Uterus (tissue), 4 donors: ENCODE measurements at places on chromosomes 1 and 21. TPM values are rescaled to one million over a fixed set of nuclear protein-coding genes. Genes with fewer than 3 reads are reported as not detected.
A peak's percentile ranks its signal among the peaks of the same experiment; 100 is the strongest.

IRF6 gene
- total RNA-seq, result 28.3 TPM

APOBEC4 gene
- total RNA-seq, result 0.40 TPM

ZBTB8B gene
- not detected for total RNA-seq

EXOSC10 gene
- total RNA-seq, result 32.4 TPM

MSTO1 gene
- 60.6 TPM for total RNA-seq

NEK7 gene
- total RNA-seq, result 145 TPM

FAM151A gene
- not detected for total RNA-seq

CNKSR1 gene
- 0.29 TPM for total RNA-seq

DNA sequence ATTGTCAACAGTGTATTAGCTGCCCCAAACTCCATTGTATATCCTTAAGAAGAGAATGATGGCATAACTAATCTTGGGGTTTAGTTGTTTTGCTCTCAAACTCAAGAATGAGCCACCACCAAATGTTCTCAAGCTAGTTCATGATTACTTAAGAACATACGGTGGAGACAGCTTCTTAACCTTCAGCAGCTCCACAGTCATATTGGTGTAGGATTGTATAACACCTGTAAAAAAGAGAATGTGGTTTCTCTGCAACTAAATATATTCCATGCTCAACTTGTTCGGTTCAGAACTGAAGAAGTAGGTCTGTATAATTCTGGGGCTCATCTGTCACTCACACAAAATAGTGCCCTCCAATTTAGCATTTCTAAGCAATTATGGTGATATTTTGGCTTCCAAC lies 177.9 kb upstream of the DUSP10 start:
- H3K4me1 ChIP-seq, result no peaks in the 10 kb centered on the region
- H3K4me3 ChIP-seq, result no peak overlapping the region
- H3K27ac ChIP-seq, result no peak overlapping the region
- no peaks in the 10 kb centered on the region for H3K27me3 ChIP-seq
- H3K36me3 ChIP-seq, result no peaks in the 10 kb centered on the region
- no peak for DNase-seq

- DNase-seq, result no peak
- H3K27ac ChIP-seq, result no peak overlapping the region
- no peaks in the 10 kb centered on the region for H3K36me3 ChIP-seq
Measured at GRCh38 chr1:5223206-5223605, 568.8 kb downstream of the AJAP1 start.

- no peak overlapping the region for H3K27ac ChIP-seq
- no peaks in the 10 kb centered on the region for H3K36me3 ChIP-seq
- H3K4me1 ChIP-seq, result no peaks in the 10 kb centered on the region
- no peak overlapping the region for H3K4me3 ChIP-seq
- no peak for DNase-seq
Measured at GRCh38 chr21:26776310-26777021, 68.7 kb downstream of the ADAMTS1 start.

DNA sequence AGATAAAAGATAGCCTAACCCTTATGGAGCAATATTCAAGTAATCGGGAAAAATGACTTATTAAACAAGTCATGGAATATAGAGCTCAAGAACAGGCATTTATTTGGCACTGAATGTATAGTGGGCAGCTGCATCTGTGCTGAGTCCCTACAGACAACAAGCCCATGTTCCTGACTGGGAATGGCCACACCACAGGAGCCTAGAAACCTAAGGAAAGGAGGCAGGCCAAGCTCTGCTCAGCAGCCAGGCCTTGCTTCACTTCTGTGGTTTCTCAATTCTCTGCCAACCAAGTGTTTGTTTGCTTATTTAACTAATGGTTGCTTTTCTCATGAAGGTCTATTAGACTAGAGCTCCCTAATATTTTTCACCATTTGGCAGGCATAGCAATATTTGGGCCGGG lies 21.5 kb downstream of the AK2 start:
- no peaks in the 10 kb centered on the region for H3K27me3 ChIP-seq
- H3K4me3 ChIP-seq, result no peak overlapping the region
- H3K27ac ChIP-seq, result no peak overlapping the region
- no peak for DNase-seq
- no peaks in the 10 kb centered on the region for H3K36me3 ChIP-seq

DNA sequence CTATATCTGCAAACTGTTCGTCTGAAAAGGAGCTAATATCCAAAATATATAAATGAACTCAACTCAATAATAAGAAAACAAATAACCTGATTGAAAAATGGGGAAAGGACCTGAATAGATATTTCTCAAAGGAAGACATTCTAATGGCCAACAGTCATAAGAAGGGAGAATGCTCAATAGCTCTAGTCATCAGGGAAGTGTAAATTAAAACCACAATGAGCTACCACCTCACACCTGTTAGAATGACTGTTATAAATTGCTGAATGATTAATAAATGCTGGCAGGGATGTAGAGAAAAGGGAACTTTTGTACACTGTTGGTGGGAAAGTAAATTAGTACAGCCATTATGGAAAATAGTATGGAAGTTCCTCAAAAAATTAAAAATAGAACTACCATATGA lies 21.2 kb upstream of the C1orf115 start:
- DNase-seq, result no peak
- H3K4me1 ChIP-seq, result no peaks in the 10 kb centered on the region
- H3K36me3 ChIP-seq, result no peaks in the 10 kb centered on the region
- no peak overlapping the region for H3K4me3 ChIP-seq
- H3K27ac ChIP-seq, result no peak overlapping the region

DNA sequence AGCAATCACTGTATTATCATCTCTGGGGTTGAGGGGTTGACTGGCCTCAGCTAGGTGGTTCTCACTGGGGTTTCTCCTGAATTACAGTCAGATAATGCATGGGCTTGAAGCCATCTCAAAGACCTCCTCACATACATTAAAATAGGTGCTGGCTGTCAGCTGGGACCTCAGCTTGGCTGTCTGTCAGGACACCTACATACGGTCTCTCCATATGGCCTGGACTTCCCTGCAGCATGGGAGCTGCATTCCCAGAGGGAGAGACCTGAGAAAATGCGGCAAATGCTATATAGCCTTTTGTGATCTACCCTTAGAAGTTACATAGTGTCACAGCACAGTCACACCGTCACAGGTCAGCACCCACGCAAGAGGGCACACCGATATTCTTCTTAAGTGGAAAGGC lies 93.6 kb downstream of the TSEN15 start:
- DNase-seq, result no peak
- no peaks in the 10 kb centered on the region for H3K36me3 ChIP-seq
- no peak overlapping the region for H3K27ac ChIP-seq
- H3K27me3 ChIP-seq, result no peaks in the 10 kb centered on the region
- H3K4me3 ChIP-seq, result no peak overlapping the region

- H3K27ac ChIP-seq, result no peak overlapping the region
- DNase-seq, result peak; percentile 37
- H3K4me1 ChIP-seq, result no peaks in the 10 kb centered on the region
- H3K27me3 ChIP-seq, result no peaks in the 10 kb centered on the region
- no peak overlapping the region for H3K4me3 ChIP-seq
Measured at GRCh38 chr1:22039594-22040285, 12.8 kb upstream of the CDC42 start.

- no peak for DNase-seq
- no peaks in the 10 kb centered on the region for H3K4me1 ChIP-seq
- no peaks in the 10 kb centered on the region for H3K27me3 ChIP-seq
- H3K27ac ChIP-seq, result no peak overlapping the region
Measured at GRCh38 chr1:18513995-18514394, 33.3 kb downstream of the KLHDC7A start.

DNA sequence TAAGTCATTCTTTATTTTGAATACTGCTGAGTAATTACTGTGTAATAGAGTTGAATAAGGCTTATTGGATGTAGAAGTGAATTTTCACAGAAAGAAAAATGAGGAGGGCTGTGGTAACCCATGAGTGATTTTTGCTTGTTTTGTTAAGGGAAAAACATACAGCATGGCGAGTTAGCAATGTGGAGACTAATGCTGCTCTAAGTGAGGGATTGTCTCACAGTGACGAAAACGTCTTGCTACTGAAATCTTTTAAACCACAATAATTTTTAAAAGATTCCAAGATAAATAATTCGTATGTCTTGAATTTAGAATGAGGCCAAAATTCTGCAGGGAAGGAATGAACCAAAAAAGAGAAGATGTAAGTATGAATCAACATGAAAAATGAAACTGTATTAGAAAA lies 16.2 kb upstream of the PLA2G4A start:
- no peaks in the 10 kb centered on the region for H3K27me3 ChIP-seq
- no peaks in the 10 kb centered on the region for H3K36me3 ChIP-seq
- DNase-seq, result no peak
- H3K4me3 ChIP-seq, result no peak overlapping the region

DNA sequence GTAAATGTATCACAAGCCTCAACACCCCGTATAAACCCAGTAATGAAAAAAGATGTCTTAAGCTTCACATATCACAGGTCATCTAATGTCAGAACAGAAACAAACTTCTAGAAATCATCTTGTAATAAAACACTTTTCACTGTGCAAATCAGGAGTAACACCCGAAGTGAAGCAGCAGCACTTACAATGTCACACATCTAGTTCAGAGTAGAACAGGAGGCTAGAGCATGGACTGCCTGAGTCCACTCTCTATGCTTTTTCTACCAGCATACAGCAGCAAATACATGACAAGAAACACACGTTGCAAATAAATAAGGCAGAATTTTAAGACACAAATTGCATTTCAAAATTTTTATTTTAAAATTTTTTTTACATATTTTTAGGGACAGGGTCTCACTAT lies 57.2 kb downstream of the AKT3 start:
- no peak for DNase-seq
- H3K27me3 ChIP-seq, result no peaks in the 10 kb centered on the region
- H3K4me3 ChIP-seq, result no peak overlapping the region

DNA sequence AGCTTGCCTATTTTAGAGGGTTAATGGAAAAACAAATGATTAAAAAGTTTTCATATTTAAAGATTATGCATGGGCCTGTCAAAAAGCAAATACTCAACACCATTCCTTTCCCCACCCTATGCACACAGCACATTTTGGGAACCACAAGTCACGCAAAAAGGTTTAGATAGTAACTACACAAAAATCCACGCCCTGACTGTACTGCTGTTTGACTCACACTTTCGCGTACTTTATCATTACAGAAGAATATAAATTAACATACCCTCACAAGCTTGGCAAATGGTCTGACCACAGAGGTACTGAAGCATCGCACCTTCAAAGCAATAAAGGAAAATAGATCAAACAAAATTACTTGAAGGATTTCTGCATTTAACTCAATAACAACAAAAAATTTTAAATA lies 1.4 kb downstream of the ATP5PO start:
- H3K36me3 ChIP-seq, result no peaks in the 10 kb centered on the region
- no peaks in the 10 kb centered on the region for H3K27me3 ChIP-seq
- H3K4me1 ChIP-seq, result no peaks in the 10 kb centered on the region
- no peak overlapping the region for H3K27ac ChIP-seq
- no peak for DNase-seq
- H3K4me3 ChIP-seq, result no peak overlapping the region

DNA sequence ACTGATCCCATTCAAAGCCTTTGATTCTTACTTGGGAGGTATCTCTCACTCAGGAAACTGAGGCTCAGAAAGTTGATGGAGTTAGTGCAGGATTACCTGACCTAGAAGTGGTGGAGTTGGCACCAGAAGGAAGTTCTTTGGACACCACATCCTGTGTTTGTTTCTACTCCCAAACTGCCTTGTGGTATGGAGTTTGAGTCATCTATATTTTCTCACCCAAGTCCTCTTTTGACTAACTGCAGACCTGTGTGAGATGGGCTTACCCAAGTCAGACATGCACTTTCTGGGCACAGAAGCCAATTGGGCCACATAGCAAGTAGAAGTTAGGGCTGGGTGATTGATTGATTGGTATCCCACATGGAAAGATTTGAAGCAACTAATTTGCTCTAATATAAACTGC lies 36.1 kb downstream of the FGGY start:
- no peaks in the 10 kb centered on the region for H3K4me1 ChIP-seq
- H3K4me3 ChIP-seq, result no peak overlapping the region
- no peaks in the 10 kb centered on the region for H3K27me3 ChIP-seq
- no peak overlapping the region for H3K27ac ChIP-seq
- no peaks in the 10 kb centered on the region for H3K36me3 ChIP-seq

DNA sequence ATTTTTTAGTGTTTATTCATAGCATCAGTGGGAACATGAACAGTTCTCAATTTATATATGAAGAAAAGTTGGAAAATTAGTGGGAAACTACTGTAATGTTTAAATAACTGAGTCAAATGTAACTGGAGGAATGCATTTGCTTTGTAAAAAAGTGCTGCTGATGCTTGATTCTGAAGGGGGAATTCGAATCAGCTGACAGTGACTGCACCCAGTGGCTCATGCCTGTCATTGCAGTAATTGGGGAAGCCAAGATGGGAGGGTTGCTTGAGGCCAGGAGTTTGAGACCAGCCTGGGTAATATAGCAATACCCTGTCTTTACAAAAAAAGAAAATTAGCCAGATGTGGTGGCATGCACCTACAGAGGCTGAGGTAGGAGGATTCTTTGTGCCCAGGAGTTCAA lies 398.4 kb downstream of the ZP4 start:
- no peak overlapping the region for H3K27ac ChIP-seq
- no peaks in the 10 kb centered on the region for H3K27me3 ChIP-seq
- no peaks in the 10 kb centered on the region for H3K36me3 ChIP-seq
- no peak for DNase-seq
- no peak overlapping the region for H3K4me3 ChIP-seq
- no peaks in the 10 kb centered on the region for H3K4me1 ChIP-seq

DNA sequence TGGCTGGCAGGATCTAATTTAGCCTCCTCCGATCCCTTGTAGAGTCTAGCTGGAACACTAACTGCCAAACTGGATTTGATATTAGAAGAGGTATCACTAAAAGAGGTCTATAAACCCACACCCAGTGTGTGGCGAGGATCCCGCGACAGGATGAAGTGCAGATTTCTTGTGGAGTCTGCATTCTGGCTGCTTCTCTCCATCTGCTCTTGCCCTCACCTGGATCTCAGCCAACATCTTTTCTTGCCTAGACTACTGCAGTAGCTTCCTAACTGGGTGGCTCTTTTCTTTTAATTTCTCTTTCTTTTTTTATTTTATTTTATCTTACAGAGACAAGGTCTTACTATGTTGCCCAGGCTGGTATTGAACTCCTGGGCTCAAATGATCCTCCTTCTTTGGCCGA lies 48.9 kb upstream of the CAPZB start:
- H3K36me3 ChIP-seq, result no peaks in the 10 kb centered on the region
- no peaks in the 10 kb centered on the region for H3K4me1 ChIP-seq
- DNase-seq, result no peak
- H3K27ac ChIP-seq, result no peak overlapping the region

DNA sequence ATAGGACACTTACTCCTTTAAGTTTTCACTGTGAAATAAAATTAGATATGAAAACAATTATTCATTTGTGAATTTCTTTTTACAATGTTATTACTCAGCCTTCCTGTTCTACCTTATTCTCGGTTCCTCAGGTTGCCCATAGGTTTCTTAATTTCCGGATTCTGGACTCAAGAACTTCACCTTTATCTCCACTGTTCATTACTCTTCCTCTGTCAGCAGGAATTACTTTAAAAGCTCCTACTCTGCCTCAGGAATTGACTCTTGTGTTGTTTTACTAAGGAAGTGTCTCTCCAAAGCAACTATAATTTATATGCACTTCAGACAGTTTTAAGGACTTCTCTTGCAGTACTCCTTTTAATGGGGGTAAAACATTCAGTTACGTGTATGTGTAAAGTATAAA lies 123.8 kb downstream of the OSBPL9 start:
- no peaks in the 10 kb centered on the region for H3K36me3 ChIP-seq
- H3K27ac ChIP-seq, result peak overlapping the region; percentile 22
- H3K4me1 ChIP-seq, result no peaks in the 10 kb centered on the region
- no peak overlapping the region for H3K4me3 ChIP-seq
